ENCODE measurements at places on chromosomes 2 and 18. TPM values are rescaled to one million over a fixed set of nuclear protein-coding genes. Genes with fewer than 3 reads are reported as not detected.

GRCh38 chr2:54321047-54321446 is 65.0 kb upstream of the TSPYL6 start:
- no peak for DNase-seq

GRCh38 chr2:174014699-174015070 is 49.5 kb upstream of the SP3 start:
- no peak for DNase-seq

Gene NETO1
- total RNA-seq = not detected

DNA sequence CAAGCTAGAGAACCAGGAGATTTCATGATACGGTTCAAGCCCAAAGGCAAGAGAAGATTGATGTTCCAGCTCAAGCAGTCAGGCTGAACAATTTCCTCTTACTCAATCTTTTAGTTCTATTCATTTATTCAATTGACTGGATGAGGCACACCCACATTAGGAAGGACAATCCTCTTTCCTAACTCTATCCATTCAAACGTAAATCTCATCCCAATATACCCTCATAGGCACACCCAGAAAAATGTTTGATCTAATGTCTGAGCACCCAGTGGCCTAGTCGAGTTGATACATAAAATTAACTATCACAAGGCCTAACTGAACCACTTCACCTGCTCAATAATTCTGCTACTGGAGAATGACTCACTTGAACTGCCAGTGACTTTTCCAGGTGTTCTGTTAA is 180.7 kb downstream of the RAD51AP2 start:
- DNase-seq = no peak

Gene AMER3
- total RNA-seq = not detected

DNA sequence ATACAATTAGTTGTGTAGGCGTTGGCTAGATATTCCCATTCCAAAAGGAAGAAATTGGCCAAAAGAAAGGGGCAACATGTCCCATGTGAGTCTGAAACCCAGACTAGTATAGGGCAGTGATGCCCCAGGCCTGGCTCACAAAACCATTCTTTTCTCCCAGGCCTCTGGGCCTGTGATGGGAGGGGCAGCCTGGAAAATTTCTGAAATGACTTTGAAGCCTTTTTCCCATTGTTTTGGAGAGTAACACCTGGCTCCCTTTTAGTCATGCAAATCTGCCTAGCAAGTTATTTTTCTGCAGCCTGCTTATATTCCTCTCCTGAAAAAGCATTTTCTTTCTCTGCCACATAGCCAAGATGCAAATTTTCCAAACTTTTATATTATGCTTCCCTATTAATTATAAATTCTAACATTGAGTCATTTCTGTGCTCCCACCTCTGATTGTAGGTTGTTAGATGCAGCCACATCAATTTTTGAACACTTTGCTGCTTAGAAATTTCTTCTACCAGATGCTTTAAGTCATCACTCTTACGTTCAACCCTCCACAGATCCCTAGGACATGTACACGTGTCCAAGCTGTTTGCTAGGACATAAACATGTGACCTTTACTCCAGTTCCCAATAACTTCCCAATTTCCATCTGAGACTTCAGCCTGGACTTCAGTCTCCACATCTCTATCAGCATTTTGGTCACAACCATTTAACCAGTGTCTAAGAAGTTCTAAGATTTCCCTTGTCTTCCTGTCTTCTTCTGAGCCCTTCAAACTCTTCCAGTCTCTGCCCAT is 76.1 kb upstream of the MC4R start:
- DNase-seq = no peak

Gene ITPRIPL1
- total RNA-seq = 1.9 TPM

Gene GMCL1
- total RNA-seq = 16.9 TPM

GRCh38 chr2:191474464-191474863 is 203.5 kb upstream of the NABP1 start:
- no peak for DNase-seq

Gene IL36G
- not detected for total RNA-seq

Gene NEURL3
- total RNA-seq = not detected

Gene TMEM169
- 0.32 TPM for total RNA-seq

Gene PLGLB2
- total RNA-seq = 0.62 TPM

DNA sequence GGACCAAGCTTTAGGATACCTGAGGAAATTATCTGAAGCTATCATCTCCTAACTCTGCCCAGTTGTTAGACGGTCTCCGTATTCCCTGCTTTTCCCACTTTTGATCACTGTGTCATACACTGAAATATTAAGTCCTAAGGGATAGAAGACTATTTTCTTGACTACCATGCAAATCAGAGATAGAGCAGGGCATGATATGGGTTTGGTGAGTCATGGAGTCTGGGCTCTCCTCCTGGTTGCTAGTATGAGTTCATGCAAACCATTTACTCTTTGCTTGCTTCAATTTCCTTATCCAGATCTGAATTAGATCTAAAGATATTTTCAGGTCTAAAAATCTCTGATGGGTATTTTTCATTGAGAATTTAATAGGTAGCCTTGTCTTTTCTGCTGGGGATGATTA is 55.0 kb downstream of the EHBP1 start:
- DNase-seq = no peak

- DNase-seq = no peak
Measured at GRCh38 chr2:11030909-11031308, 119.2 kb downstream of the KCNF1 start.

GRCh38 chr2:201118961-201119854 is 3.2 kb downstream of the CFLAR start:
- no peak for DNase-seq

DNA sequence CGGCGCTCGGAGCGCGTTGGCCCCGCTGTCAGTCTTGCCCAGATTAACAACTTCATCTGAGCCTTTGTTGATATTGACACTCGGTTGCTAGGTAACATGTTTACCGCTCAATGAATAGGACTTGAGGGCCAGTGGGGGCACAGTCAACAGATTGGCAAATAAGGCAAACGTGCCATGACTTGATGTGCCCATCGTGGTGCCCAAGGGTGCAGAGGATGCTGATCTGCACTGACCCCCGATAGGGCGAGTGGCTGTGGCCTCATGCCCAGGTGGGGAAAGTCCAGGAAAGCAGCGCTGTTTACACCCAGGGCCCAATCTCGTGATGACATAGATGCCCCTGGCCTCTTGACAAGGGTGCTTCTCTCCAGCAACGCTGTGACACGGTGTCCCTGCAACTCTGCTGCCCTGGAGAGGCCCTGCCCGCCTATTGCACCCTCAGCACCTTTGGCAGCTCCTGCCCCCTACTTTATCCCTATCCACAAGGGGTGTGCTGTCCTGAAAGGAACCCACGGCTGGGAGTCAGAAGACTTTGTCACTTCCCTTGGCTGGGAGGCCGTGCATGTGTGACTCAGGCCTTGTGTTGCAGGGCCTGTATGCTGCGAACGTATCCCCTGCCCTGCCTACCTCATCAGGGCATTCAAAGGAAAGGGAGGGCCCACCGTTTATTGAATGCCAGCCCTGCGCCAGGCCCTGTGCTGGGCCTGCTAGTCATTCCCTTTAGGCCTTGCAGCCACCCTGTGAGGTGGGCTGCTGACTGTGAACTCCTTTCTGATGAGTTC is 158.0 kb downstream of the INHBB start:
- no peak for DNase-seq

- no peak for DNase-seq
Measured at GRCh38 chr2:144480285-144480684, 39.6 kb downstream of the ZEB2 start.

GRCh38 chr18:55228191-55228590 is 268.9 kb upstream of the CCDC68 start:
- DNase-seq = no peak

Gene ELOA2
- not detected for total RNA-seq

DNA sequence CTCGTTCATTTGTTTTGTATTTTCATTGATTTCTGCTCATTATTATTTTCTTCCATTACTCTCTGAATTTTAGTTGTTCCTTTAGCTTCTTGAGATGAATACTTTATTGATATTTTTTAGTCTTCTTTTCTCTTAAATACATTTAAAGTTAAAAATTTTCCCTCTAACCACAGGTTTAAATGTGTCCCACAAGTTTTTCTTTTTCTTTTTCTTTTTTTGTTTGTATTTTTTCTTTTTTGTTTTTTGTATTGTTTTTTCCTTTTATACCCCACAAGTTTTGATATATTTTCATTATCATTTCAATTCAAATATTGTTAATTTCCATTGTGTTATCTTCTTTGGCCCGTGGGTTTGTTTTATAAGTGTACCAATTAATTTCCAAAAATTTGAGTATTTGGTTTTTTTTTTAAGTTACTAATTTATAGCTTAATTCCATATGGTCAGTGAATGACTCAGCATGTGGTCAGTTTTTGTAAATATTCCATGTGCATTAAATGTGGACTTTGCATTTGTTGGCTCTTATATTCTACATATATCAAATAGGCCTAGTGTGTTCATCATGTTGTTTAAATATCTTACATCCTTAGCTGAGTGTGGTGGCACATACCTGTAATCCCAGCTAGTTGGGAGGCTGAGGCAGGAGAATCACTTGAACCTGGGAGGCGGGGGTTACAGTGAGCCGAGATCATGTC is 16.2 kb downstream of the CENPO start:
- no peak for DNase-seq

Gene ANKRD23
- total RNA-seq = 4.6 TPM

Gene HOXD13
- not detected for total RNA-seq

Gene BMP10
- not detected for total RNA-seq

- DNase-seq = no peak
Measured at GRCh38 chr2:159849160-159849813, 51.3 kb upstream of the CD302 start.

DNA sequence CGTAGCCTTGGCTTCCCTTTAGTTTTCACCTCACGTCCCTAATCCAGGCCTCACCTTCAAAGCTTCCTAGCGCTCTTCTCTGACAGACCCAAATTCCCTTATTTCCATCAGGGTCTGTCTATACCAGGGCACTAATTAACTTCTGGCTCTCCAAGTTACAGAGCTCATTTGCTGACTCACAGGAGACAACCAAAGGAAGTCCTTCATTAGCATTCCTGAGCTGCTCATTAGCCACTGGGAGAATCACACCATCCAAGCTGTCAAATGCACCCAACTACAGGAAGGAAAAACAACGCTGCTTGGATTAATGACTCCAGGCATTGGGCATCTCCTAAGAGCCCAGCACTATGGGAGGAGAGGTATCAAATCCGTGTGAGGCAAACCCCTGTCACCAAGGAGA is 109.8 kb upstream of the ALK start:
- DNase-seq = no peak
